ENCODE measurements at places on chromosomes 7 and 10. TPM values are rescaled to one million over a fixed set of nuclear protein-coding genes. Genes with fewer than 3 reads are reported as not detected.

DNA sequence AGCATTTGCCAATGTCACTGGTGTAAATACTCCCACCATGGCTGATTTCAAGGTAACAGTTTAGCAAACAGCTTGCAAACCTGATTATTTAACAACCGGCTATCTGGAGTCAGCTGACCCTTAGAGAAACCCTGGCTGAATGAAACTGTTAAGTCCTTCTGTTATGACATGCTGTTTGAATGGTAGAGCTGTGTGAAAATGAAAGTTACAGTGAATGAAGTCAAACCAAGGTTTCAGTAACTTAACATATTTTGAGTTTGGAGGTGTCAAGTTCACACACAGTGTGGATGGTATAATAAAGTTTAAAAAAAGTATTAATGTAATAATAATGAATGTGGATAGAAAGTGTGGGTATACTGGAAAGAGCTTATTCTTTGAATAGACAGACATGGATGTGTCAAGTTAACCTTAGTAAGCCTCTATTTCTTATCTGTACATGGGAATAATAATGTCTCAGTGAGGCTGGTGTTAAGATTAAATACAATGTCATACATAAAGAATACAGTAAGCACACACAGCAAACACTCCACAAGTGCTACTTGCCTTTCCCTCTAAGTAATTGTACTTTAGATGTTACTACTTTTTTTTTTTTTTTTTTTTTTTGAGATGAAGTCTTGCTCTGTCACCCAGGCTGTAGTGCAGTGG, 150.4 kb downstream of the TAX1BP1 start:
- DNase-seq: peak; percentile 67

DNA sequence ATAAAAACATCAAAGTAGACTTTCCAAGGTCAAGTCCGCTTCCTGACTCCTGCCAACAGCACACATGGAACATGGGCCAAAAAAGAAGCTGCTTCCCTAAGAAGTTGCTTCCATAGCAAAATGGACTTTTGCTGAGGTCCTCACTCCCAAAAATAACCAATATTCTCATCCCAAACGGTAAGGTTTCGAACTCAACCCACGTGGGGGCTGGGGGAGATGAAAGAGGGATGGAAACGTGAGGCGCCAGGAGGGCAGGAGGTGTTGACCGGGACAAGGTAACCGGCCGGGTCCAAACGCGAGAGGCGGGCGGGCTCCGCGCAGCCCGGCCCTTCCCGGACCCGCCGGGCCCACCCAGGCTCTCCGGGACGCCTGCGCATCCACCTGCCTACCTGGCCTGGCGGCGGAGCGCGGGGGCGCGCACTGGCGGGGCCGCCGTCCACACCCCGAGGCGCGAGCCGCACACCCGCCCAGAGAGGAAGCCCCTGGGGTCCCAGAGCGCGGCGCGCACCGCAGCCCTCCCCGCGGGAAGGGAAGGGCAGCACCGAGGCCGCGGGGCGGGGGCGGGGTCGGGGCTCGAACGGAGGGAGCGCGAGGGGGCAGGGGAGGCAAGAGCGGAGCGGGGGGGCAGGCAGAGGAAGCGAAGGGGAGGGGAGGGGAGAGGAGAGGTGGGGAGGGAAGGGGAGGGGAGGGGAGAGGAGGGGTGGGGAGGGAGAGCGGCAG, 742 bp downstream of the LMBR1 start:
- DNase-seq: no peak

Gene SH2D4B
- 0.19 TPM for total RNA-seq

DNA sequence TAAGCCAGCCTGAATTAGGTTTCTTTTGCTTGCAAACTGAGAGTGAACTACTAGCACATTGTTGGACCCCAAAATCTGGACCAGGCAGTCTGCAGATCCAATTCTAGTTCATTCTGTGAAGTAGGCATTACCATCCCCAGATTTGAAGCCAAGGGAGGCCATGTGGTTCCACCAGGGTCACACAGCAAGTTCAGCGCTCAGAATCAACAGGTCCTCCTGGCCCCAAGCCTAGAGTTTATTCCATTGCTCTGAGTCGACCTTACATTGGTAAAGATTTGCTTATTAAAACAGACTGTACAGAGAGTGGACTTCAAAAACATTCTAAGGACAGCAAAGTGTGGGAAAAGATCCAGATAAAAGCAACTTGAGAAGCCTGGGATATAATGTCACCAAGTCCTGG, 50.9 kb downstream of the AFAP1L2 start:
- no peak for DNase-seq

DNA sequence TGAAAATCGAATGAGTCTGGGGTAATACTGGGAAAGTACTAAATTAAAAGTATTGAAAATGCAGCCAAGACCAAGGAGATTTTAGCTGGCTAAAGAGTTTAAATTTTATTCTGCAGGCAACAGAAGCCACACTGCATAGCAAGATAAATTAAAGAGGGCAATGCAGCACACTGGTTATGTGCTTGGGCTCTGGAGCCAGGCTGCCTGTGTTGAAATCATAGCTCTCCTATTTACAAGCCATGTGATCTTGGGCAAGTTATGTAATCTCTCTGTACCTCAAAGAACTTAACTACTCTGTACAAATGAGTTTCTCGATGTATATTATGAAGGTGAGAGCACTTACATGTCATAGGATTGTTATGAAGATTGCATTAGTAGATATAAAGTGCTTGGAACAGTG, 9.9 kb downstream of the SLC25A13 start:
- DNase-seq: no peak

DNA sequence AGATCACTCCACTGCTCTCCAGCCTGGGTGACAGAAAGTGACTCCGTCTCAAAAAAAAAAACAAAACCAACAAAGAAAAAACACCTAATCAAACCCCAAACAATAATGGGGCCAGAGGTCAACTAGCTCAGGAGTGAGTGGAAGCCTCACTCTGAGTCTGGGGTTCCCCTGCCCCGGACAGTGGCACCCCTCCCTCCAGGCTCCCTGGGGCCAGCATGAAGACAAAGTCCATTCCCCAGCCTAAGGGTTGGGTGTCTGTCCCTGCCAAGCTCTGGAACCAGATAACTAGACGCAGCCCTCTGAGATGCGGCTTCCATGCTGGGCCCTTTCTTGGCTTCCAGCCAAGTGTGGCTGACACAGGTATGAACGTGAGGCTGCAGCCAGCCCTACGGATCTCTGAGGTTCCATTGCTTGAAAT, 1.7 kb upstream of the FUOM start:
- no peak for DNase-seq

DNA sequence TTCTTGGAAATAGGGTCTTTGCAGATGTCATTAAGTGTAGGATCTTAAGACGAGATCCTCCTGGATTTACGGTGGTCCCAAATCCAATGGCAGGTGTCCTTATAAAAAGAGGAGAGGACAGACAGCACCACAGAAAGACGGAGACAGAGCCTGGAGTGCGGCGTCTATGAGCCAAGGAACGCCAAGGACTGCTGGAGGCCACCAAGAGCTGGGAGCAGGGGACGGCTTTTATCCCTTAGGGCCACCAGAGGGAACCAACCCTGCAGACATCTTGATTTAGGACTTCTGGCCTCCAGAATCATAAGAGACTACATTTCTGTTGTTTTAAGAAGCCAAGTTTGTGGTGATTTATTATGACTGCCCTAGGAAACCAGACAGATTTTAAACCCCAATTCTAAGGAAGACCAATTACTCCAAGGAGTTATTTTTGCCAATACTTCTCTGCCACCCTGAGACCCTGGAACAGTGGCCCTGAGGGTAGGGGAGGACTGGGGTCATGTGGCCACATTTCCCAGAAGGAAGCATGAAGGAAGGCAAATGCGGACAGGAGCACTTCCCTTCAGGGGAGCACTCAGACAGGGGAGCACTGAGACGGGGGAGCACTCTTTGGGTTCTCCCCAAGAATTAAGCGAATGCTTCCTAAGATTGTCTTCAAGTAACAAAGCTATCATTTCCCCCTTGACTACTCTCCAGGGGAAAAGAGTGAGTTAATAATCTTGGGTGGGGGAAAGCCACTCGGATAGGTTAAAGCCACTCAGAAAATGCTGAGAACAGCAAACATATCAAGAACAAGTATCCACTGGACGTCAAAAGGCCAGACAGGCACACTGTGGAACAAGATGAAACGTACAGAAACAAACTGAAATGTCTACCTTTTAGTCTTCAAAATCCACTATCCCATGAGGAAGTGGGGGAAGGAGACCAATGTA, 67.5 kb downstream of the CHST15 start:
- DNase-seq: no peak

DNA sequence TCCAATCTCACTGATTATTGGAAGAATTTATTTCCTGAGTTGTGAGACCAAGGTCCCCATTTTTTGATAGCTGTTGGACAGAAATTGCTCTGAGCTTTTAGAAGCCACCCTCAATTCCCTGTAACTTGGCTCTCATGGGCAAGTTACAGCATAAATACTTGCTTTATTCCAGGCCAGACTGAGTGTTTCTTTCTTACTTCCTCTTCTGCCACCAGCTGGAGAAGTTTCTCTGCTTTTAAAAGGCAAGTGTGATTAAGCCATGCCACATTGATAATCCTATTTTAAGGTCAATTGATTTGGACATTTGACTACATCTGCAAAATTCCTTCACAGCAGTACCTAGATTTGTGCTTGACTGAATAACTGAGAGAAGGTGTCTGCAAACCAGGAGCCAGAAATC, 14.1 kb upstream of the TAS2R41 start:
- DNase-seq: no peak

Gene MUC12
- 1.7 TPM for total RNA-seq

DNA sequence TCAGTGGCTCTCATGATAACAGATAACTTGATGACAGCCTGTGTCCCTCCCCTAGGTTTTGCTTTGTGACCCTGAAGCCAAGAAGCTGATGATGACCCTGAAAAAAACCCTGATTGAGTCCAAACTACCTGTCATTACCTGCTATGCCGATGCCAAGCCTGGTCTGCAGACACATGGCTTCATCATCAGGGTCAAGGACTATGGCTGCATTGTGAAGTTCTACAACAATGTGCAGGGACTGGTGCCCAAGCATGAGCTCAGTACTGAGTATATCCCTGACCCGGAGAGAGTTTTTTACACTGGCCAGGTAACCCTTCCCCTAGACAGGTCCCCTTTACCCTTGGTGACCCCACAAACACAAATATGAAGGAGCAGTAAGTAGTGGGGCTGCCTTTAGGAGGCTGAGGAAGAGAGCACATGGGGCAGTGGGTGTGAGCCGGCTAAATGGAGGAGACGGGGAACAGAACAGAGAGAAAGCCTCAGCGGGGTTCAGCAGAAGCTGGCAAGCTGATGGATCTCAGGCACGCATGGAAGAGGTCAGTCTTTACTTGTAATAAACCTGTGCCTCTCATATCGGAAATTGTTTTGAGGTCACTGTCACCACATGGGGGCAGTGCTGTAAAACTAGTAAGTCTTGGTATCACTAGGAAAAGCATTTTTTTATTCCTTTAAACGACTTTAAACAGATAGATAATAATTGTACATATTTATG, 20.2 kb downstream of the PDCD11 start:
- DNase-seq: peak; percentile 27

GRCh38 chr7:22262538-22262937, 94.4 kb downstream of the RAPGEF5 start:
- no peak for DNase-seq

Gene HOXA5
- not detected for total RNA-seq

DNA sequence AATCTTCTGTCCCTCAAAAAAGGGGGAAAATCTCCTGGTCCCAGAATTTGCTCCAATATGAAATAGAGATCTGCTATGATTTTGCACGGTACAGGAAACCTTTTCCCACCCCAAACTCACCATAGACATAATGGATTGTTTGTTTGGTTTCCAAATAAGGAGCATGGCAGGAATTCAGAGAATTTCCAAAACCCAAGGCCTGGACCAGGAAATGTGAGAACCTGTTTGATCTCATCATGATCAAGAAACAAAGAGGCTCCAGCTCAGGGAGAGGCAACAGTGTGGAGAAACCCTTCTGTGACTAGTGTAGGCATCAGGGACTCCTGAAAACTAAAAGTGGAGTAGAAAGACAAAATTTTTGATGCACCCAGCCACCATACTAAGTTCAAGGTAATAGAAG, 1548.1 kb upstream of the LRRTM3 start:
- no peak for DNase-seq

Gene GIMAP4
- total RNA-seq: 1.0 TPM

DNA sequence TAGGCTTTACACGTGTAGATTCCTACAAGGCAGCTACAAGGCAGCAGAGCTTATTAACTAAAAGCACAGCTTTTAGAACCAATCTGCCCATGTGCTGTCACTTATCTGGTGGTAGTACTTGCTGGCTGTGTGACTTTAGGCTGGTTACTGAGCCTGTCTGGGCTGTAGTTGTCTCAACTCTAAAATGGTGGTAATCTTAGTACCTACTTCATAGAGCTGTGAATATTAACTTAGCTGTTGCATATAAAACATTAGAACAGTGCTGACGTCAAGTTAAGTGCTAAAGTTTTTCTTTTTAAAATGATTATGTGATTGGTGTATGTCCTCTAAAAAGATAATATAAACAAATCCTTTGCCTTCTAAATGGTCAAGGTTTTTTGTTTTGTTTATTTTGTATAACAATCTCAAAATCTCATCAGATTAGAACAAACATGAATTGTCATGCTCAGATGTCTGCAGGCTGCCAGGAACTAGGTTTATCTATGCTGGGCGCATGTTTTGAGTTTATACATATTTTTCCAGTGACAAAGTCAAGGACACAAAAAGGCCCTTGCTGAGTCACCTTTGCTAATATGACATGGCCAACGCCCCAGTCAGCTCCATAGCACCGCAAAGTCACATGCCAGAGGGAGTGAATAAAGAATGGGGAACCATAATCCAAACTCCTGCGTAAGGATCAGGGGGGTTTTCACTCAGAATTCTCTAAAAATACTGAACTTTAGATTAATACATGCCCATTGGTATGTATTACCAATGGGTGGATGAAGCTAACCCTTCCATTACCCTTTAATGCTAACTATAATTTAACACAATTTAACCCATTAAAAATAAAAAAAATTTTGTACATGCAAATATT, 39.8 kb upstream of the ARL4A start:
- DNase-seq: no peak

- no peak for DNase-seq
These were observed 34.8 kb upstream of the PITRM1 start for GRCh38 chr10:3207351-3207750.

DNA sequence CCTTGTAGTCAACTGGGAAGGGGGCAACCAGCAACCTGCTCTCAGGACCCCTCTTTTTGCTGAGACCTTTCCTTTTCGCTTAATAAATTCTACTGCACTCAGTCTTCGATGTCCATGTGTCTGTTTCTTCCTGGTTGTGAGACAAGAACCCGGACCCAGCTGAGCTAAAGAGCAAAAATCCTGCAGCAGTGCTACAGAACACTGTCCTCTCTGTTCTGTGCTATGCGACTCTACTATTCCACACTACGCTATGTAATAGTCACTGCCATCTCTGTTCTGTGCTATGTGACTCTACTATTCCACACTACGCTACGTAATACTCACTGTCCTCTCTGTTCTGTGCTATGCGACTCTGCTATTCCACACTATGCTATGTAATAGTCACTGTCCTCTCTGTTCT, 34.3 kb downstream of the DIP2C start:
- no peak for DNase-seq

All from GM12878 (cell line).